Activated naive CD8-positive, alpha-beta T cell treated with anti-CD3 and anti-CD28 coated beads for 36 hours (primary cell): ENCODE measurements at places on chromosomes 1 and 21.
A peak's percentile ranks its signal among the peaks of the same experiment; 100 is the strongest.

DNA sequence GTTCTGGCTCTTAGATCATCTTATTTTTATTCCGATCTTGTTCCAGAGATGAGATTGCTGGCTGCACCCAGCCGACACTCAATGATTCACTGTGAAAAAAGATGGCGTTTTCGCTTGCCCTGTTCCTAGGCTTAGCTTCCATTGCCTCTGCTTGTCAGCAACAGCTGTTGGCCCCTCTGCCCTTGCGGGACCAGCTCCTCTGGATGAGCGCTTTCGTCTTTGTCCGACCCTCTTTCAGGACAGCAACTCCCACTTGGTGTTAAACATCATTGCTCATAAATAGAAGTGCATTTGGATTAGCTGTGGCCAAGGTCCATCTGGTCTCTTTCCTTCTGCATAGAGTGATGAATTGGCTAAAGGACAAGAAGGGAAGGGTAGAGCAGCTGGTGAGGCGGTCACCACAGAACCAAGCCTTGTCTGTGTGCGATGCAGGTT is 43.5 kb upstream of the SCCPDH start:
- no peaks in the 10 kb centered on the region for H3K36me3 ChIP-seq
- no peak overlapping the region for H3K27ac ChIP-seq

DNA sequence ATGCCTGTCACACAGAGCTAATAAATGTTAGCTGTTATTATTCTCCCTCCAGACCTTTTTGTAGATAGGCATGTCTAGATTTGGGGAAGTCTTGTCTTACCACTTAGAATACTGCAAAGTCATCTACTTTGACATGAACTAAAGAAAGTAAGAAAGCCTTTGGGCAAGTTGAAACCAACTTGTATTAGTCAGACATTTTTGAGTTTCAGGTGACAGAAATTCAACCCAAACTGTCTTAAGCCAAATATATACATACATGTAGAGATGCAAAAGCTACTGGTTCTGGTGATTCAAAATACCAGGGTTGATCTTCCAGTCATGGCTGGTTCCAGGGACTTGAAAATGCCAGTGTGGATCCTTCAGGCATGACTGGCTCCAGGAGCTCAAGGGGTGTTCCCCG is 276.8 kb upstream of the TMEM51 start:
- H3K4me3 ChIP-seq, result no peak overlapping the region
- H3K27ac ChIP-seq, result no peak overlapping the region
- no peak for DNase-seq
- no peaks in the 10 kb centered on the region for H3K4me1 ChIP-seq
- H3K36me3 ChIP-seq, result no peaks in the 10 kb centered on the region
- peaks cover under 1% of the 10 kb centered on the region for H3K27me3 ChIP-seq

GRCh38 chr1:31701091-31701736 is 2.6 kb downstream of the COL16A1 start:
- H3K36me3 ChIP-seq, result no peaks in the 10 kb centered on the region
- peaks cover 35% of the 10 kb centered on the region for H3K4me1 ChIP-seq
- H3K27ac ChIP-seq, result no peak overlapping the region
- no peak overlapping the region for H3K4me3 ChIP-seq

GRCh38 chr1:197208945-197209344 is 59.1 kb upstream of the CRB1 start:
- H3K36me3 ChIP-seq, result peaks cover 11% of the 10 kb centered on the region
- no peak overlapping the region for H3K4me3 ChIP-seq
- peaks cover 2% of the 10 kb centered on the region for H3K4me1 ChIP-seq
- no peak for DNase-seq
- H3K27me3 ChIP-seq, result no peaks in the 10 kb centered on the region

DNA sequence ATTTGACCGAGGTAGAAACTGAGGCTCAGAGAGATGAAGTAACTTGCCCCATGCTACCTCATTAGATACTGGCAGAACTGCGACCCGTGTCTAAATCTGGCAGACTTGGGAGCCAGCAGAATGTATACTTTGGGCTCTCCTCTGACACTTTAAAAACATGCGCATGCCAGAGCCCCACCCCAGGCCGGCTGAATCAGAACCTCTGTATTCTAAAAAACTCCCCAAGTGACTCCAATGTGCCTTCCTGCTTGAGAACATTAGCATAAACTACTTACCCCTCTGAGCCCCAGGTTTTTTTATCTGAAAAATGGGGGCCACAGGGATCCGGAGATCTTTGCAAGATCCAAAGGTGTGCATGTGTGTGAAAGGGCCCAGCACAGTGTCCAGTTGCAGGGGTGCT is 344.7 kb upstream of the USP24 start:
- no peak overlapping the region for H3K27ac ChIP-seq
- no peaks in the 10 kb centered on the region for H3K4me1 ChIP-seq

GRCh38 chr1:51189421-51190073 is 46.5 kb upstream of the RNF11 start:
- H3K27ac ChIP-seq, result no peak overlapping the region
- no peaks in the 10 kb centered on the region for H3K36me3 ChIP-seq
- peak; percentile 21 for DNase-seq
- no peaks in the 10 kb centered on the region for H3K4me1 ChIP-seq
- no peak overlapping the region for H3K4me3 ChIP-seq

DNA sequence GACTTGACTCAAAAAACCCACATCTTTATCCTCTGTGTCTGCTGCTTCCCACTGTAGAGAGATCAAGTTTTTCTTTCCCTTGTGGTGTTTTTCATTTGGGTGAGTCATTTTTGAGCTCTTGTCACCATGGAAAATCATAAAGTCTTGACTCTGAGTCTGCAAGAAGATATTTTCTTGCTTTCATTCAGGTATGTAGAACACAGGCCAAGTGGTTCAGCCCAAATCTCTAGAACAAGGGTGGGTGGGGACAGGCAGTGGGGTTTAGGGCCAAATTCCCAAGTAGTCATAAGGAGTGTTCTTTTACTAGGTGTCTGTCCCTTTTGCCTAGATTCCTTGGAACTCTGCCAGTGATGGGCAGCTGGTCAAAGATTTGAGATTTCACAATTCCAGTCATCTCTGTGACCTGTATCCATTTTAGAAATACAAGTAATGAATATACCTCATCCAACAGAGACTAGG is 21.5 kb upstream of the ARHGAP29 start:
- no peak for DNase-seq
- H3K36me3 ChIP-seq, result no peaks in the 10 kb centered on the region
- peaks cover 41% of the 10 kb centered on the region for H3K27me3 ChIP-seq
- H3K4me1 ChIP-seq, result no peaks in the 10 kb centered on the region
- no peak overlapping the region for H3K4me3 ChIP-seq

GRCh38 chr1:18956193-18957135 is at the start of gene IFFO2:
IFFO2 (minus strand) TSS chr1:18956676; CDS start chr1:18956332, 344 bp downstream.
- peaks cover 49% of the 10 kb centered on the region for H3K4me1 ChIP-seq
- H3K4me3 ChIP-seq, result peak within 1 kb of the TSS; percentile 86
- H3K27ac ChIP-seq, result peak within 1 kb of the TSS; percentile 74
- H3K27me3 ChIP-seq, result peaks cover 5% of the 10 kb centered on the region
- peak; percentile 98 for DNase-seq
- H3K36me3 ChIP-seq, result peaks cover 13% of the 10 kb centered on the region

DNA sequence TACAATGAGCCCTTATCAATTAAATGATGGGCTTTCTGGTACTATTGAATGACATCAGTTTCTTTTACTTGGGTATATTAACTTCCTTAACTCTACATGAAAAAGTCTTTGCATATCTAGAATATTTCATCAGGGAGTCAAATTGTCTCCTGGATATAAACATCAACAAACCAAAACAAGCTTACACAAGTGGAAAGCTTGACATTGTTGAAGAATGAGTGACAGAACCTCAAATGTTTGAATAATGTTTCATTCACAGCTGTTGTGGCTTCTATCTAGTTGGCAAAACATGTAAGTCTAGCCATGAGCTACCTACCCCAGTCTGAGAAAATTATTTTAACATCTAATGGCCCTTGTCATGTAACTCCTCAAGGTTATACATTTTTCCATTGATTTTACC is 604.8 kb upstream of the ADAMTS5 start:
- H3K4me1 ChIP-seq, result no peaks in the 10 kb centered on the region
- H3K36me3 ChIP-seq, result no peaks in the 10 kb centered on the region
- H3K27ac ChIP-seq, result no peak overlapping the region
- H3K27me3 ChIP-seq, result no peaks in the 10 kb centered on the region

DNA sequence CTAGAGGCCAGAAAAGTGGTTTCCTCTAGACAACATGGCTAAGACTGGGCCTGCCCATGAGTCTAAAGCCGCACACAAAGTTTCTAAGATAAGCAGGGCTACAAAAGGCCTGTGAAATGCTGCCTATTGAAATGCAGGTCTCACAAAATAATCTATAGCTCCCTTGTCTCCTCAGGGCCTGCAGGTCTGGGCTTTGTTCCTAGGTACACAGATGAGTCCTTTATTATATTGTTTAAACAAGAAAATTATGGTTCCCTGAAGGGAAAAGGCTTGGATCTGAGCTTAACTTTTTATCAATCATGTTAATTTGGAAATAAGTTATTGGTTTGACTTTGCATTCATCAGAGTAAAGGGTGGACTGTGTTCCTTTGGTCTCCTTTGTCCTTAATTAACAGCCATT is 413.4 kb upstream of the BEND5 start:
- no peak overlapping the region for H3K27ac ChIP-seq
- no peak for DNase-seq
- no peaks in the 10 kb centered on the region for H3K4me1 ChIP-seq
- no peak overlapping the region for H3K4me3 ChIP-seq
- H3K36me3 ChIP-seq, result no peaks in the 10 kb centered on the region

DNA sequence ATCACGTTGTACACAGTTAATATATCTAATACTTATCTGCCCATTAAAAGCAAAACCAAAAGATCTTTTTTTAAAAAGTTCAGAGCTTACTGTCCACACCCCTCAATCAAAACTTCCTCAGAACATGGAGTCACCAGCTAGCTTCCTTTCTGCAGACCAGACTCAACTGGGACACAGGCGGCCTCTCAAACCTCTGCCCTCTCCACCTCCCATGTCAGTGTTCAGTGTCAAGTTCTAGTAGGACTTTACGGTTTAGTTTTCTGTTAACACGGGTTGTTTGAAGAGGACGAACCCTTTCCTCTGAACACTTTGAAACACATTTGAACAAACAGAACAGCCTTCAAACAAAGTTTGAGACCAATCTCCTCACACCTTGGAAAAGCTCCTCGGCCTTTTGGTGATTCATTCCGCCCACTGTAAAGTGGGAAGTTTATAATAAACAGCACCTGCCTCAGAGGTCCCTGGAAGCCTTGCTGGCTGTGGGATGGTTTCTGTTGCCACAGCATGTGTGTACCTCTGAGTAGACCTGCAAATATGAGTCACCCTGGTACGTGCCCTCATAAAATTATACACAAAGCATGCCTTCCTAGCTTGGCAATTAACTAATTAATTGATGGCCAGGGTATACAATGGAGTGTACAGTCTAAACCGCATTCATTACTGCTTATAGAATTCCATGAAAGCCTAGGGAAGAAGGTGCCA is 48.4 kb upstream of the SIPA1L2 start:
- no peak overlapping the region for H3K27ac ChIP-seq
- no peaks in the 10 kb centered on the region for H3K36me3 ChIP-seq
- no peaks in the 10 kb centered on the region for H3K27me3 ChIP-seq
- DNase-seq, result no peak
- H3K4me1 ChIP-seq, result no peaks in the 10 kb centered on the region
- H3K4me3 ChIP-seq, result no peak overlapping the region

- H3K4me1 ChIP-seq, result peaks cover 2% of the 10 kb centered on the region
- H3K36me3 ChIP-seq, result no peaks in the 10 kb centered on the region
- no peak for DNase-seq
- no peak overlapping the region for H3K27ac ChIP-seq
- no peak overlapping the region for H3K4me3 ChIP-seq
These were observed 82.7 kb downstream of the SIK1 start for GRCh38 chr21:43343992-43344886.

- no peaks in the 10 kb centered on the region for H3K36me3 ChIP-seq
- no peak overlapping the region for H3K4me3 ChIP-seq
- no peak overlapping the region for H3K27ac ChIP-seq
- no peaks in the 10 kb centered on the region for H3K4me1 ChIP-seq
- H3K27me3 ChIP-seq, result no peaks in the 10 kb centered on the region
These were observed 267.7 kb upstream of the PROX1 start for GRCh38 chr1:213720032-213720431.

GRCh38 chr1:115492880-115493279 is 148.9 kb upstream of the VANGL1 start:
- no peak for DNase-seq
- H3K27ac ChIP-seq, result no peak overlapping the region
- H3K36me3 ChIP-seq, result no peaks in the 10 kb centered on the region
- H3K27me3 ChIP-seq, result no peaks in the 10 kb centered on the region
- no peak overlapping the region for H3K4me3 ChIP-seq

DNA sequence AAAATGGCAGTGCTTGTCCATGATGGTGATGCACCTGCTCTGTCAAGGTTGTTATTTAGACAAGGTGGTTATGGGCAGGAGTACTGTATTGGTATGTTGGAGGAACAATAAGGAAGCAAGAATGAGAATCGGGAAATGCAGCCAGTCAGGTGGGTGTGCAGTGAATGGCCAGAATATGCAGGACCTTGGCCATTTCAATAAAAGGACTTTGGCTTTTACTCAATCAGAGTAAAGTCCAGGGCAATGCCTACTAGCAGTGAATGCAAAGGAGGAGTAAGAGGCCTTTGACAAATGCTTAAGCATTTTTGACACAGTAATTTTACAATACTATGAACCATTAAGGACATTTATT is 2.4 kb upstream of the CHML start:
- no peak overlapping the region for H3K27ac ChIP-seq
- H3K4me3 ChIP-seq, result no peak overlapping the region
- no peaks in the 10 kb centered on the region for H3K27me3 ChIP-seq
- peaks cover 26% of the 10 kb centered on the region for H3K4me1 ChIP-seq

GRCh38 chr1:3602375-3602774 is 8.9 kb downstream of the MEGF6 start:
- DNase-seq, result no peak
- no peaks in the 10 kb centered on the region for H3K36me3 ChIP-seq
- no peak overlapping the region for H3K27ac ChIP-seq
- H3K4me3 ChIP-seq, result no peak overlapping the region
- H3K4me1 ChIP-seq, result peaks cover 9% of the 10 kb centered on the region
